ENCODE measurements at places on chromosomes 7 and 10.

DNA sequence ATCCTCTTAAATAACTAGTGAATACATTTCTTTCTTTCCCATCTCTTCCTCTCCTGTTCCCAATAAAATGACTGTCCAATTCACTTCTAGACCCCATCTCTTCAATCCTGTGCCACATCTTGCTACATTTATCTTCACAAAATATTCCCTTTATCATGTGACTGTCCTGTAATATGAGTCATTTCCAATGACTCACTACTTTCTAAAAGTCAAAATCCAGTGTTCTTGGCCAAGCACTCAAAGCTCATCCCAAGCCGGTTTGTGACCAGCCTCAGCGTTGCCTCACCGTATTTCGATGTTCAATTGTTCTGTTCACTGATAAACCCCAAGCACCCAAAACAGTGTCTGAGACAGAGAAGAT lies 104.7 kb downstream of the PARD3 start:
- DNase-seq, result no peak

- DNase-seq, result no peak
Measured at GRCh38 chr7:131057015-131057793, 270.5 kb upstream of the MKLN1 start.

DNA sequence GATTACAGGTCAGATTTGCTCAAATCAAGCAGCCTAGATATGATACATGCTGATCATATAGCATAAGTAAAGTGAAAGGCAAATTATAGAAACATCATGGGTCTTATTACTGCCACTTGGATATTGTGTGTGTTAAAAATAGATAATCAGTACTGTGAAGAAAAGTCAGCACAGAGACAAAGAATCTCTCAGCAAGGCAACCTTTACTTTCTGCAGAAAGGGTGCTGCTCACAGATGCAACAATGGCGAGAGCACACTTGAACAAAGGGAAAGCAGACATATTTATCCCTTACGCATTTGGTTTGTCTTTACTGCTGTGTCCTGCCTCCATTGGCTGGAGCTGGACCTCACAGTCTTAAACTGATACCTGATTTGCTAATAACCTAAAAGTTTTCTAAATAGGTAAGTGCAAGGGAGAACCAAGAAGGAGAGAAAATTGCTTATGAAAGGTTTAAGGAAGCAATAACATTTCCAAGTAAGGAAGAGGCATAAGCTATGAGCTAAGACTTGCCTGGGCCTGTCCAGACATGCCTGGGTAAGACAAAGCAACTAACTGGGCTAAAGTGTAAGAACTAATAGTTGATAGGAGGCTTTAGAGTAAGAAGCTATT lies 1310.8 kb upstream of the LRRTM3 start:
- no peak for DNase-seq

- no peak for DNase-seq
Measured at GRCh38 chr7:69782917-69783684, 184.8 kb downstream of the AUTS2 start.

GRCh38 chr7:17029150-17029549 lies 147.4 kb upstream of the AGR3 start:
- DNase-seq, result no peak

GRCh38 chr10:88865281-88865876 lies 13.7 kb upstream of the ANKRD22 start:
- DNase-seq, result no peak

DNA sequence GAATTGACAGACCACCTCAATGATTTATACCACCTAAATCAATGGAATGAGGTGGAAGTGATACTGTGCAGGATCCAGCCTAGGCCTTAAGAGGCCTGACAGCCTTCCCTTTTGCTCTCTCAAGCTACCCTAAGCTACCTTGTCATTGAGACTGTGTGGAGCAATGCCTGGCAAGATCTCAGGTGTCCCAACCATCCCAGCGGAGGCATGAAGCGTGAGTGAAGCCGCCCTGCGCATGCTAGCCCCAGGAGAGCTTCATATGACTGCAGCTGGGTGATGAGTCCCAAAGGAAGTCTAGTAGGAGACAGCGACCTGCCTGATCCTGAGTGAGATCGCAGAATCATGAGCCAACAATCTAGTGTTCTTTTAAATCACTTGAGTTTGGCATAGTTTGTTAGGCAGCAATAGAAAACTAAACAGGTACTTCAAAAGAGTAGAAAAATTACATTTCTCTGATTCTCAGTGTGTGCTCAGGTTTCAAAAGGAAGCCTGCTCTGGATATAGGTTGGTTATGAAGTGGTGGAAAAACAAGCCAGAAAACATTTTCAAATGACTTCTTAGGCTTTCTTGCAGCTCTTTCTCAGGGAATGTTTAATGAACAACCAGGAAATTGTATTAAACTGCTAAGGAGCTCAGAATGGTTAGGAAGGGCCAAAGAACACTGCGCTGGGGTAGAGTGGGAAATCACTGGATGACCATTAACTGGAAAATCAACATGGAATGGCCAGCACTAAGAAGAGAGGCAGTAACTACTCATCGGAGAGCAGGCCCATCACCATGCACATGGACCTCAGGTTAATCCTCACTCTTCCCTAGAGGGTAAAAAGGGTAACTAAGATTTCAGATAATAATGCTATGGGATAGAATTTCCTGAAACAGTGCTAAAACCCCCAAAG lies 535.2 kb downstream of the PHTF2 start:
- no peak for DNase-seq

- no peak for DNase-seq
Measured at GRCh38 chr10:67839951-67840350, 2.0 kb upstream of the DNAJC12 start.

DNA sequence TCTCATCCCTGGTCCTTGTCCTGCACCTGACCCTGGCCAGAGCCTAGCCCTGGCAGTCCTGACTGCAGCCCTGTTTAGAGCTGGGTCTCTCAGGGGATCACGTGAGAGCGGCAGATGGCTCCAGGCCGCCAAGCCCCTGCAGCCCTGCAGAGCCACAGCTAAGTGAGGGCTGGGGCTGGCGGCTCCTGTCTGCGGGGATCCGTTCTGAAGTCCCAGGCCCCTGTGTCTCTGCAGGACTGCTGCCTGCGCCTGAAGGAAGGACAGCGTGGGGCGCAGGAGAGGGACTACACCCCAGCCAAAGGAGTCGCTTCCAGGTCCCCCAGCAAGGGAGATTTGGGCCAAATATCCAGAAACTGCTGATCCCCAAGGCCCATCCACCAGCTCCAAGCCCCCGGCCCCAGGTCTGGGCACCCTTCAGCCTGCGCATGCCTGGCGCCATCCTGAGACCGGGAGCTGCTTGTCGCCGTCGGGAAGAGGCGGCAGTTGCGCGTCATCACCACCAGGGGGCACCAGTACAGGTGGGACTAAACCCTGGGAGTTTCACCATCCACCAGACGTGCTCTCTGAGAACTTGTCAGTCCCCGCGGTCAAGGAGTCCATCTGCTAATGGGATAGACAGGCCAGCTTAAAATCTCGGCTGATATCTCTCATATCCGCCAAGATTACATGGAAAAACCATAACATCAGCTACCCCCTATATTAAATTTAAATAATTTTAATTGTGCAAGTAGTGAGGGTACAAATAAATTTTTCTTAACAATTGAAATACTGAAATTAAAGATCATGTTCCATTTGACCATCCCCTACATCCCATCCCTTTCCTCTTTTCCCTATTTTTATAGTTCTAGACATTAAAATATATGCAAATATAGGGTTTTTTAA lies 25.1 kb upstream of the GHRHR start:
- no peak for DNase-seq

DNA sequence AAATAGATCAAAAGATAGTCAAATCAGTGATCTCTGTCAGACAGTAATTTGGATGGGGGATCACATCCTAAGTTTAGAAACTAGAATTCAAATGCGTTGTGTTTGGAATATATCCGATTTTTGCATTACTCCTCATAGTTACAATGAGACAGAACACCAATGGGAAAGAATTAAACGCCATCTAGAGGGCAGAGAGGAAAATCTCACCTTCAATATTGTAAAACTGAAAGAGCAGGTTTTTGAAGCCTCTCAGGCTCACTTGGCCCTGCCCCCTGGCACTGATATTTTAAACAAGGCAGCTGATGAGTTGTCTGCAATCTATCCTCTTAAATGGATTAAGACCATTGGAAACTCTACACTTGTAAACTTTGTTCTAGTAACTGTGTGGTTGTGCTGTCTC lies 17.7 kb downstream of the FRG2B start:
- no peak for DNase-seq

GRCh38 chr7:121023683-121024511 lies 35.4 kb downstream of the CPED1 start:
- no peak for DNase-seq

- DNase-seq, result no peak
Measured at GRCh38 chr10:60135020-60135419, 228.7 kb upstream of the CCDC6 start.

DNA sequence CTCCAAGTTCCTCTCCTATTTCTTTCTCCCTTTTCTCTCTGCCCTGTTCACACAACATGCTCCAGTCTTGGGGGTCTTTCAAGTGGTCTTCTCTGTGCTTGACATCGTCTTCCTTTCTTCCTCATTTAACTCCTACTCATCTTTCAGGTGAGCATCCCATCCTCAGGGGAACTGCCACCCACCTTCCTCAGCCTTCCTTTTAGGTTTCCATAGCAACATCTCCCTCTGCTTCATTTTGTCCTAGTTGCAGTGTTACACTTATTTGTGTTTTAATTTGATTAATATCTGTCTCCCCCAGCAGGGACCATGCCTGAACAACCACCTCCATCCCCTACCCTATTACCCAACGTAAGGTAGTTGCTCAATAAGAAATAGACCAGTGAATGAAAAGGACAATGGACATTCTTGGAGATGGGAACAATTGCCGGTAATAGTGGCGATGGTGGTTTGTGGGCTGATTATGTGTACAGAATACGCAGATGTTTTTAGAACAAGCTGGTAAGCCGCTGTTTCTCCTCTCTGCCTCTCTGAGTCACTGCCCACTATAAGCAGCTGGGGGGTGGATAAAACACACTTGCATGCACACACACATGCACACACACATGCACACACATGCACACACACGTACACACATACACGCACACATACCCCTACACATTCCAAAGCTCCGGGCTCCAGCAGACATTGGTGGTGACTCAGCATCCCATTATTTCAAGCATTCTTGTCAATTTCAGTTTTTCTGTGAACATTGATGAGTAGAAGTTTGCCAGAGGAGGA lies 251.6 kb downstream of the GATA3 start:
- no peak for DNase-seq

DNA sequence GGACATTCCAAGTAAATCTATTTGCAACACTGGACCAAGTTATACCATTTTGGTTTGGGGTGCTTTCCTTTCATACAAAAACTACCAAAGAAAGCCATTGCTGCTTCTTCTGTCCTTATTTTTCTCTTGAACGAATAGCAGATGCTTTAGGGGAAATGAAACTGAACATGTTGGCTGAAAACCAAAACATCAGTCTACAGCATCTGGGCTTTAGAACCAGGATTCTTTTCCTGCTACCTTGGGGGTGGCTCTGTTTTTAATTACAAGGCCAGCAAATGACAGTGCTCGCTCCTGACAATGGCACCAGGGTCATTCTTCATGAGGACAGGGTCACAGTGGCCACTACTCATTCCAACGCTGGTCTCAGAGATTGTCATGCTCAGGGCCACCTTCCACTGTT lies 80.3 kb downstream of the WDR11 start:
- no peak for DNase-seq

- no peak for DNase-seq
Measured at GRCh38 chr10:25068152-25069058, 52.0 kb downstream of the THNSL1 start.

DNA sequence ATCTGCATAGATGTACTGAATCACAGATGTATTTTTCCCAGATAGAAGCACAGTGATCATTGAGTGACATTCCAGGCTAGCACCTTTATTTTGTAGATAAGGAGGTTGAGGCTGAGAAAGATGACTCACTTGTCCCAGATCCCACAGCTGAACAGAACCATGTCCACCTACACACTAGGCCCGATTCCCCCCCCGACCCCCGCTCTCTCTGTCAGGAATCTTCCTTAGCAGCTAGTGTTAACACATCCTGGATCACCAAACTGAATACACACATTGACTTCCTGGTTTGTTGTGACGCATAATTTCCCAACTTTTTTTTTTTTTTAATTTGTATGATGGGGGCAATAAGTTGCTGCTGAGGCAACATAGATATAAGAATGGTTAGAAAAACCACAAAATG lies 5.2 kb downstream of the SFMBT2 start:
- DNase-seq, result no peak

DNA sequence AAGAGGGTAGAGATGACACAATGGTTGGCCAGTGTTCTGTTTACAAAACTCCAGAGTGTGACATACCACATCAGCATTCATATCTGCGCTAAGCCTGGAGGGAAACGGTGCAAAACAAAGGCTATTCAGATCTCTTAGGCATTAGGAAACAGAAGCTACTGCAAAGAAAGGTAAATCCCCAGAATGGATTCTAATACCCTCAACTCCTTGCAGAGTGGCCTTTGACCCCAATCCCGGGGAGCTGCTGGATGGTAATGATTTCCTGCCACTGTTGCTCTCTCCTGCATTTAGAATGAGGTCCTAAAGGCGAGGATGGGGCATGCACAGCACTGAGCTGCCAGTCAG lies 65.2 kb downstream of the AOAH start:
- DNase-seq, result no peak

- DNase-seq, result no peak
Measured at GRCh38 chr7:92042056-92042737, 92.1 kb downstream of the CYP51A1 start.

DNA sequence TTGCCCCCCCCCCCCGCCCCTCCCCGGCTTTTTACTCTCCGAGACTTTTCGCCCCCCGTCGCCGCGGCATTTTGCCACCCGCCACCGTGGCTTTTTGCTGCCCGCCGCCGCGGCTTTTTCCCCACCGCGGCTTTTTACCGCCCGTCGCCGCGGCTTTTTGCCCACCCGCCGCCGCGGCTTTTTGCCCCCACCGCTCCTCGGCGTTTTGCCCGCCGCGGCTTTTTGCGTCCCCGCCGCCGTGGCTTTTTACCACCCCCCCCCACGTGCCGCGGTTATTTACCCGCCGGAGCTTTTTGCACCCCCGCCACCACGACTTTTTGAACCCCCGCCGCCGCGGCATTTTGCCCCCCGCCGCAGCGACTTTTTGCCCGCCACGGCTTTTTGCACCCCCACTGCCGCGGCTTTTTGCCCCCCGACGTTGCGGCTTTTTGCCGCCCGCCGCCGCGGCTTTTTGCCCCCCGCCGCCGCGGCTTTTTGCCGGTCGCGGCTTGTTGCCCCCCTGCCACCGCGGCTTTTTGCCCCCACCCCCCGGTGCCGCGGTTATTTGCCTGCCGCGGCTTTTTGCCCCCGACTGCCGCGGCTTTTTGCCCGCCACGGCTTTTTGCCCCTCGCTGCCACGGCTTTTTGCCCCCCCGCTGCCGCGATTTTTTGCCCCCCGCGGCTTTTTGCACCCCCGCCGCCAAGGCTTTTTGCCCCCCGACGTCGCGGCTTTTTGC lies 461.1 kb downstream of the ZNF33B start:
- DNase-seq, result no peak

- DNase-seq, result no peak
Measured at GRCh38 chr7:158446281-158446680, 141.3 kb downstream of the PTPRN2 start.

- no peak for DNase-seq
Measured at GRCh38 chr7:16984375-16984774, 102.6 kb upstream of the AGR3 start.

GRCh38 chr10:971150-971542 lies 17.1 kb upstream of the GTPBP4 start:
- DNase-seq, result no peak

GRCh38 chr7:70408477-70408876 lies 723.5 kb upstream of the GALNT17 start:
- no peak for DNase-seq
